Fibroblast of skin of left biceps (primary cell): ENCODE measurements at places on chromosomes 2 and 18.
A peak's percentile ranks its signal among the peaks of the same experiment; 100 is the strongest.

GRCh38 chr2:10481666-10482157 is 33.6 kb upstream of the ODC1 start:
- DNase-seq, result no peak

GRCh38 chr2:132588576-132588975 is 81.4 kb downstream of the LYPD1 start:
- DNase-seq, result no peak

GRCh38 chr2:124663645-124663997 is 638.5 kb downstream of the CNTNAP5 start:
- no peak for DNase-seq

DNA sequence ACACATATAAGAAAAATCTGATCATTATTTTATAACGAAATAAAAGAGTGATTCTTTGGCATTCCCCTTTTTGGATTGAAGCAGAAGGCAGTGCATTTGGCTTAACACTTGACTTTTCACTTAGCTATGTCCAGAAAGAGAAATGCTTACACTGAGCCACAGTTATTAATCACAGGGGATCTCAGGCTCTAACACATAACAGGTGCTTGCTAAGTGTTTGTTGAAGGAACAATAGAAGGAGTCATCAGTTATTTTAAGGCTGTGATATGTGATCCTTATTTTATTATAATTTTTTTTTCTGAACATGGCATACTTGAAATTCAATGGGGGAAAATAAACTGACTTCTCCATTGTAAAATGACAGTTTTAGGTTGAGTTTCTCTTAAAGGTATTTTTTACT is 209.5 kb downstream of the UBE2E3 start:
- DNase-seq, result no peak

DNA sequence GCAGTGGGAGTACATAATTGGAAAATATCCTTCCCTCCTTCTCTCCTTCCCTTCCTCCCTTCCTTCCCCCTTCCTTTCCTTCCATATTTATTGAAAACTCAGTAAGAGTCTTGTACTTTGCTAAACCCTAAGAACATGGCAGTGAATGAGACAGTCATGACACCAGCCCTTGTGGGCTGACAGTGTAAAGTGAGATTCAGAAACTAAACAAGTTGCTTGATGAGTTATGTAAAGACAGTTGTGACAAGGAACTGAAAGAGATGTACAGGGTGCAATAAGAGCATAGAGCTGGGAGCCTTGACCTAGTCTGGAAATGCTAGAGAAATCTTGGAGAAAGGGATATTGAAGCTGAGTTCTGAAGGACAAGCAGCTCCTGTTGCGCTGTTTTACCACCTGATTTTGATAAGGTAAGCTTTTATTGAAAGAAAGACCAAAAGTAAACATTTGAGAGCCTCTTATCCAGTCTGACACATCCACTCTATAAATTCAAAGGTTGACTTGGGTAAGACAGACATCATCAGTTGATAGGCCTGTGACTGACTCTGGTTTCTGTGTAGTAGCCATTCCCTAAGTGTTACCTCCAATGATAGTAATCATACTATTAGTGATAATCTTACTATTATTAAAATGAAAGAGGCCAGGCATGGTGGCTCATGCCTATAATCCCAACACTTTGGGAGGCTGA is 66.5 kb upstream of the SKOR2 start:
- DNase-seq, result no peak

GRCh38 chr2:196473617-196474016 is 165.9 kb upstream of the CCDC150 start:
- DNase-seq, result no peak

DNA sequence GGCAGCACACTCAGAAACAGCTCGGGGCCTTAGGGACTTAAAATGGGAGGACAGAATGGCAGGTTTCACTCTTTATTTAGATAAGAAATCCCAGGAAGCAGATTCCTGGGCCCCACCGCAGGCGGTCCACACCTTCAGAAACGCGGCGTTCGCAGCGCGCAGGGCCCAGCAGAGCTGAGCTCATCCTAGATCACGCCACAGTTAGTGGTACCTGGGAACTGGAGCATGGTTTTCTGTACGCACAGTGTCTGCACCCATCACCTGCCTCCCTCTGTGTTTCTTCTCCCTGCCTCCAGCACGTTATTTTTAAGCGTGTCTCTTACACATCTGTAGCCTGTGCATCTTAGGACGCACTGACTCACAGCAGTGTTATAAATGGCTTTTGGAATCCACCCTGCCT is 242.1 kb downstream of the ALPK2 start:
- no peak for DNase-seq

DNA sequence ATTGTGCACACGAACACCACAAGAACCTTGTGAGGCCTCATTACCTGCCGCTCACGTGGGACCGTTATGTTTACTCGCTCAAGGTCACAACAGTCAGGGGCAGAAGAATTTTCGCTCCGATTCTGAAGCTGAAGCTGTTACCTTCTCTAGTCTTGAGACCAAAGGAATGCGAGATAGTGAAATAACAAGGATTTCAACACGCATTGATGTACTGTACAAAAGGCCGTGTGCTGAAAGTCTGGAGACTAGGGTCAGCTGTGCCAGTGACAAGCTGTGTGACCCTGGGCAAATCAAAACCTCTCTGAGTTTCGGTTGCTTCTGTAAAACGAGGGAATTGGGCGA is 583 bp downstream of the NEMP2 start:
- no peak for DNase-seq

DNA sequence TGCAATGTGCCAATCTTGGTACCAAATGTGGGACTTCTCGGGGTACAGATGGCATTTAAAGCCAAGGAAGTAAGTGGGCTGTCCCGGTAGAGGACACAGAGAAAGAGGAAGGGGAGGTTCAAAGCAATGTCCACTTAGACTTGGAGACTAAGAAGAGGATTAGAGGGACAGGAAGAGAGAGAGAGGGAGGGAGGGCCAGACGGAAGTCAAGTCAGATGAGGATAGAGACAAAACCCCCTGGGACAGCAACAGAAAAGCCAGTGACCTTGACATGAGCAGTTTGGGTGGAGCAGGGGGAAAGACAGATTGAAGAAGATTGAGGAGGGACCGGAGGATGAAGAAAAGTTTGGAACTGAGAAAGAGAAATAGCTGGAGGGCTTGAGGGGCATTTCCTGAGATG is 164.5 kb downstream of the NCK2 start:
- DNase-seq, result no peak

DNA sequence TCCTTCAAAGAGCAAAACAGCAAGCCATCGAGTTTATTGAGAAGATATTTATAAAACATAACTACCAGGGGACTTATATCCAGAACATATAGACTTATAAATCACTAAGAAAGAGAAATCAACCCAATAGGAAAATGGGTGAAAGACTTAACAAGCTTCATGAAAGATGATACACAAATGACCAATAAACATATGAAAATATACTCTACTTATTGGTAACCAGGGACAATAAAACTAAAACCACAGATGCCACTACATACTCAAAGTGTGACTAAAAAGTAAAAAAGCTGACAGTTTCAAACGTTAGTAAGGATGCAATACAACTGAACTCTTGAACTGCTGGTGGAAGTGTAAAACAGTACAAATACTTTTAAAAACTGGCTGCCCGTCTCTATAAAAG is 154.3 kb downstream of the TMEM163 start:
- no peak for DNase-seq

DNA sequence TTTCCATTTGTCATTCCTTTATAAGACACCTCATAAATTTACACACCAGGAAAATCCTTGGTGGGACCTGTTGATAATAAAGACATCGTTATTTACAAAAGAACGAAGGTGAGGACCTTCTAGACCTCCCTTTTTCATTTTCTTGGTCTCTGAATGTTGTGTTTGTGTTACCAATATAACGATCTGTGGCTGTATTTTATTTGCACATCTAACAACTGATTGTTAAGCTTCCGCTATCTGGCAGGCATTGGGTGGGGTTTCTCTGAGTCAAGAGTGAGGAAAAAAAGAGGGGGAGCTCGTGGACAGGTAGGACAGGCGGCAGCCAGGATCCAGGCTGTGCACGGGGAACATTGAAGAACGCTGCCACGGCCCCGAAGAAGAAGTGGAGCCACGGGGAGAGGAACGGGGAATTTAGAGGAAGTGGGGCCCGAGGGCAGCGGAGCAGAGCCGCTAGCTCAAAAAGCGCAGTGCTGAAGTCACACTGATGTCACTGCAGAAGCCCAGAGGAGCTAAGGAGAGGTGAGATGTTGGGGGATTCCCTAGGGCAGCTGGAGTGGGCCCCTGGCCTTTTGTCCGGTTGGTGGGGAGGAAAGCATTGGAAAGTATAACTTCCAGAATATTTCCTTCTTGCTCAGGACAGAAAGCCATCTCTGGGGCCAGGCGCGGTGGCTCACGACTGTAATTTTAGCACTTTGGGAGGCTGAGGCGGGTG is 20.9 kb upstream of the DNMT3A start:
- DNase-seq, result no peak

GRCh38 chr18:46565256-46565655 is 91.8 kb downstream of the LOXHD1 start:
- DNase-seq, result no peak

- DNase-seq, result no peak
Measured at GRCh38 chr18:2984703-2985261, 28.2 kb downstream of the LPIN2 start.

GRCh38 chr2:119756837-119757236 is 2.9 kb upstream of the PTPN4 start:
- DNase-seq, result no peak

DNA sequence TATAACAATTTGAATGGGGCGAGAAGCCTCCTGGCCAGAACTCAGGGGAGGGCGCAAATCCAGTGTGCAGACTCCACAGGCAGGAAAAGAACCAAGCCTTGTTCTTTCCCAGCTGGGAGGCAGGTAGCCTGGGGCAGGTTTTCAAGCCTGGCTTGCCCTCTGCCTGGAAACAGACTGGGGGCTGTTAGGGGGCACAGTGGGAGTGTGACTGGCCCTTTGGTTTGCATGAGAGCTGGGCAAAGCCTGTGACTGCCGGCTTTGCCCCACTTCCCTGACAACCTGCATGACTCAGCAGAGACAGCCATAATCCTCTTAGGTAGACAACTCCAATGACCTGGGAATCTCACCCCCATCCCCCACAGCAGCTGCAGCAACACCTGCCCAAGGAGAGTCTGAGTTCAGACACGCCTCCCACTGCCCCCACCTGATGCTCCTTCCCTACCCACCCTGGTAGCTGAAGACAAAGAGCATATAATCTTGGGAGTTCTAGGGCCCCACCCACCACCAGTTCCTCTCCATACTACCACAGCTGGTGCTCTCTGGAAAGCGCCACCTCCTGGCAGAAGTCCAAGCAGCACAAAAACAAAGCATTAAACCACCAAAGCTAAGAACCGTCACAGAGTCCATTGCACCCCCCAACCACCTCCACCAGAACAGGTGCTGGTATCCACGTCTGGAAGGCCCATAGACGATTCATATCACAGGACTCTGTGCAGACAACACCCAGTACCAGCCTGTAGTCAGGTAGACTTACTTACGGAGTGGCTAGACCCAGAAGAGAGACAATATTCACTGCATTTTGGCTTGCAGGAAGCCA is 402.5 kb downstream of the STK39 start:
- DNase-seq, result no peak

DNA sequence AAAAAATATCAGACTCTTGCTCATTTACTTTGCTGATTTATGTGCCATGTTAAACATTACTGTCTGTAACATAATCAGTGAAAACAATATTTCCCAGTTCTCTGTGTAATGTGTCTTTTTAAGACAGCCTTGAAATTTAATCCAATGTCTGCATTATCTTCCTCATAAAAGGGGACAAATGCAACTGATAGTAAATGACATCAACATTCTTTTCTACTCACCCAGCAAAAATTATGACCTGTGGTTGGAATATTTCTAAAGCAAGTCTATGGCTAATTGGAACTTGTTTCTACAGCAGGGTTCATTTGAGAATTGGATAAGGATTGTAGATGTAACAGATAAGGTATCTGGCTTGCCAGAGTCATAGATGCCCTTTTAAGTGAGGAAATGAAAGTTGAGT is 34.8 kb downstream of the C1D start:
- DNase-seq, result no peak

DNA sequence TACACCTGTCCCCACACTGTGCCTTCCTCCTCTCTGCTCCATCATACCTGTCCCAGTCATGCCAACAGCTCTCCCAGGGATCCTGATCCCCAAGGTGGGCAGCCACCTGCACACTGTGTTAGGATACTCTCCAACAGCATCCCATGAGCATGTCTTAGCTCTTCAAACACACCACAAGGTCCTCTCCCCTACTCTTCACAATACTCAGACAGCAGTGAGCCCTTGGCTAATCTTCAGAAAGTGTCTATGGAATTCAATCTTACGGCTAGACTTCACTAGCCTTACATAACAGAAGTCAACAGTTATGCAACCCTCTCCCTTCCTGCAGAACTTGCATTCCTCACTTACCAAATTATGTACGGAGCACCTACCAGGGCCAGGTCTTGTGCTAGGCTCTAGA is 79.9 kb downstream of the MYO5B start:
- DNase-seq, result no peak

GRCh38 chr2:48569433-48569832 is 39.5 kb downstream of the STON1 start:
- no peak for DNase-seq

GRCh38 chr2:85399183-85399455 is 11.0 kb downstream of the CAPG start:
- no peak for DNase-seq

DNA sequence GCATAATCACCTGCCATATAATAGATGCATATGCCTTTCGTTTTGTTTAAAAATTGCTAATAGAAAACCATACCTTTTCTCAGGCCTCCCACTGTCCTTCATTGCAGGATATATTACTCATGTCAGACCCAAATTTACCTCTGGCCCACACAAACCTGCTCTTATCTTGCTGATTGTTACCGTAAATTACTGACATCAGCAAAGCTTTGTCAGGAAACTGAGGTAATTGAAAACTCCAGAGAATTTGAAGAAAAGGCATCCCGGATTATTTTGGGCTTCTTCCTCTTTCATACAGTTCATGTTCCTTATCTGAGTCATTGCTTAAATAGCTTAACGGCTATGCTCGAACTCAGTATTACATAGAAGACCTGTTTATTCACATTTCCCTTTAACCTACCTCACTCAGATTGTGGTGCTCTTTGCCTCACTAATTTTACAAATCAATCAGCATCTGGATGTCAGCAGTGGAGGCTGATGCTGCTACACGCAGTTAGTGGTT is 145.7 kb downstream of the ZEB2 start:
- no peak for DNase-seq

DNA sequence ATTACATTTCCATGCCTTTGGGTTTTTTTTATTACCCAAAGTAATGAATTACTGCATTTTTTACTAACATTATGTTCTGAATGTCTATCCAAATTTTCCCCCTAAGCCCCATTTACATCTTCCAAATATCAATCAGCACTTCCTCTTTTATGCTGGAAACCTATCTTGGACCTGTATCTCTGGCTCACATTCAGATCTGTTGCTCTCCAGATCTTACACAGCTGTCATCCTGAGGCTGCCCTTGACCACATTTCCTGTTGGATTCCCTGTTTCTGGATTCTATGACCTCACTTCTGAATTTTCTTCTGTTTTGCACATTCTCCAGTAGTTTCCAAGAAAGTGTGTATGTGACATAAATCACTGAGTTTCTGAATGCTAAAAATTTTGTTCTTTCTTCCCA is 146.7 kb downstream of the PDE1A start:
- peak; percentile 54 for DNase-seq
